ENCODE measurements at places on chromosomes 5 and 9.

DNA sequence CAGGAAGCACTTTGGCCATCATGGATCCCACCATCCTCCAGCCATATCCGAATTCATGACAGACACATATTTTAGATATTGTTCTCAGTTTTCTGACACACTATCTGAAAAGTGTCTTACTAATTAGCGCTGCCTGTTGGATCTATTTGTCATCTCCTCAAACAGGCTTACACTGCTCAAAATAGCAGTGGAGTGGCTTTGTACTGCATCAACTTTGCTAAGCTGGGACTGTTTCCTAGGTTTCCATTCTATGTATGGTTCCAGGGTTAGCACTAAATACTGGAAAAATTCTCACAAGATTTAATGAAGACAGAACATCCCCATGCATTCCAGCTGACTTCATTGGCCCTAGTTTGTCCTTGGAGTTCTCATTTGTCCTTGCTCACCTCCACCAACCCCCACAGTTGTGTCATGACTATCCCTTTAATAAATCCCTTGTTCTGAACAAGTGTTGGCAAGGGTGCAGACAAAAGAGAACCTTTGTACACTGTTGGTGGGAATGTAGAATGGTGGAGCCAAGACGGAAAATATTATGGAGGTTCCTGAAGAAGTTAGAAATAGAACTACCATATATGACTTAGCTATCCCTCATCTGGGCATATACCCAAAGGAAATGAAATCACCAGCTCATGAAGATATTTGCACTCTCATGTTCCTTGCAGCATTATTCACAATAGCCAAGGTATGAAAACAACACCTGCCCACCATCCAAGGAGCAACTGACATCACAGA is 136.5 kb upstream of the RAI14 start:
- no peak for DNase-seq

GRCh38 chr5:33372721-33373472 is 67.9 kb upstream of the TARS1 start:
- DNase-seq: no peak

GRCh38 chr5:24539613-24540012 is 105.2 kb downstream of the CDH10 start:
- peak; percentile 18 for DNase-seq

GRCh38 chr9:13524245-13524644 is 244.8 kb upstream of the MPDZ start:
- DNase-seq: no peak

GRCh38 chr9:84570482-84571154 is 98.9 kb upstream of the NTRK2 start:
- DNase-seq: no peak

DNA sequence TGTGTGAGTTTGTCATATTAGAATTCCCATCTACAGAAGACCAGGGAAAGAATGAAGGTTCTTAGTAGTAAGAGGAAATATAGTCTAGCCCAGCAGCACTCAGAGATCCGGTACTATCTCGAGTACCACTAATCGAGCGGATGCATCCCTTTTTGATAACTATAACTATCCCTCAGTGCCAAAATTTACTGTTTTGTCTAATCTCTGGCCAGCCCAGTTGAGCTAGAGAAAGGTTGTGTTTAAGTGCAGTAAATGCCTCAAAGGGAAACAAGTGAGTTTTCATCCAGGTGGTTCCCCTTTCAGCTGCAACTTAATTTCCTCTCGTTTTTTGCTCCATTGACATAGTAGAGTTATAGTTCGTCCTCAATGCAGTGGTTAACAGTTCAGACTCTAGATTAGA is 146.7 kb downstream of the GPBP1 start:
- DNase-seq: no peak

DNA sequence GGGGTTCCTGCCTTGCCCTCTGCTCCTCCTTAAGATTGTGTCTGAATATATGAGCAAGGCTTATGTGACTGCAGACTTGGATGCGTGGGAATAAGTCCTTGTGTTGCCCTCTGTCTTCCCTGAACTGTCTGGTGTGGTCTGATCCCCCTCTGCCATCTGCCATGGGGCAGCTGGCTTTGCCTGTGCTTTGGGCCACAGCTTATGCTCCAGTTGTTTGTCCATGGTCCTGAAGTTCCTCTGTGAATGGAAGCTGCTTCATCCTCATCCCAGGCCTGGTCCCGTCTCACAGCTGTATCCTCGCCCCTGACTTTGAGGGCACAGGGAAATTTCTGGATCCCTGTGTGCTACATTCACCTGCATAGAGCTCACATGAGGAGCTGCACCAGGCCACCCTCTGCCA is 14.7 kb downstream of the IL31RA start:
- DNase-seq: no peak

All from NCI-H1694 (cell line).